ENCODE measurements at places on chromosomes 6 and 20.

GRCh38 chr20:47795214-47795907 lies 10.1 kb upstream of the SULF2 start:
- DNase-seq: no peak

- DNase-seq: no peak
Measured at GRCh38 chr20:1300083-1300840, 28.7 kb downstream of the SDCBP2 start.

DNA sequence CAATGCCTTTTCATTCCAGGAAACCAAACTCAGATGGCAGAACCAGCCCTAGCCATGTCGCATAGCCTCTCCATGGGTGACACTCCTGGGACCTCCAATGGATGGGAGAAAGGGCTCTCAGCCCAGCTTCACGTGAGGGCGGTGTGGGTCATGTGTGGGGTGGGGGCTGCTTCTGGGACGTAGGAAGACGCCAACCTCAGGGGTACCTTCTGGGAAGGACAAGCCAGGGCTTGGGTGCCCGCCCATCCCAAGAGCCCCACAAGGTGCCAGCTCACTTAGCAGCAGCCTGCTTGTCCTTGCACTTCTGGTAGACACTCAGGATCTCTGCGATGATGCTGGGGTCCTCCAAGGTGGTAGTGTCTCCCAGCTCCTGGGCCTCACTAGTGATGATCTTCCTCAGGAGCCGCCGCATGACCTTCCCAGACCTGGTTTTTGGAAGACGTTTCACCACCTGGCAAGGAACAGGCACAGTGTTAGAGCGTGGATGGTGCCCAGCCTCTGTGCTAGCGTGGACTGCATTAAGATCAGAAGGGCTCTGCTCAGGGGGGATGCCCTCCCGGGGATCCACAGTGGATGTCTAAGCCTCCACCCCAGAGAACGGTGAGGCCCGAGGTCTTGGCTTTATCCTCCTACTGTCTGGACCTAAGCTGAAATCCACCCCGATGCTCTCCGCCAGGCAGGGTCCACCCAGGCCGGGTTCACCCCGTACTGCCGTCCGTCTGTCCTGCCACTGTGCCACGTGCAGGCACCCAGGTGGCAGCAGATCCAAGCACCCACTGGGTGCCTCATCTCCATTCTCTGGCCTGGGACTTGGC lies 15.1 kb upstream of the APMAP start:
- DNase-seq: no peak

DNA sequence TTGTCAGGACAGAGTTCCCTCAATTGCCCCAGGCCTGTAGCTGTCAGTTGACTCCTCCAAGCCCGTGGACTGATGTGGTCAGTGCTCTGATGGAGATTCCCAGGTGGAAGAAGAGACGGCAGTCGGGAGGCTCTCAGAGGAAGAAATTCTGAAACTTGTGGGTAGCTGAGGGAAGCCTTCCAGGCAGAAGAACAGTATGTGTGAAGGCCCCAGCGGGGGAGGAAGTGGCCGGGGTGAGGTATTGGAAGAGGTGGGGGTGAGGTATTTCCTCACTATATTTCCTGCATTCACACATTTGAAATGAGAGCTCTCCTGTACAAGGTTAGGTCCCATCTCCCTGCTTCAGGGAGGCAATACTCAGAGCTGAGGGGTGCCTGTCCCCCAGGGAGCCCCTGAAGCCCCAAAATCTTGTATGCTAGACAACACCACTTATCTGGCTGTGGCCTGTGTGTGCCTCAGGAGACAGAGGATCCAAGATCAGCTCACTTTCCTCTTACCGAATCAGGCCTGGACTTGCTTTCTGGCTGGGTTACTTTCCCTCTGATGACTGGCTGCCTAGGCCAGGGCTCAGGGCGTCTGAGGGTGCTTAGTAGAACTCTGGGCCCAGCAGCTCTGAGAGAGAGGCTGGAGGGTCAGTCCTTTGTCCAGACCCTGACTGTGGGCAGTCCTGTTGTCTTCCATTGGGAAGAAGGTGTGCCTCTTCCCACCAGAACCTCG lies 49.3 kb upstream of the MYL9 start:
- DNase-seq: no peak

- no peak for DNase-seq
Measured at GRCh38 chr6:135087803-135088202, 33.2 kb upstream of the HBS1L start.

DNA sequence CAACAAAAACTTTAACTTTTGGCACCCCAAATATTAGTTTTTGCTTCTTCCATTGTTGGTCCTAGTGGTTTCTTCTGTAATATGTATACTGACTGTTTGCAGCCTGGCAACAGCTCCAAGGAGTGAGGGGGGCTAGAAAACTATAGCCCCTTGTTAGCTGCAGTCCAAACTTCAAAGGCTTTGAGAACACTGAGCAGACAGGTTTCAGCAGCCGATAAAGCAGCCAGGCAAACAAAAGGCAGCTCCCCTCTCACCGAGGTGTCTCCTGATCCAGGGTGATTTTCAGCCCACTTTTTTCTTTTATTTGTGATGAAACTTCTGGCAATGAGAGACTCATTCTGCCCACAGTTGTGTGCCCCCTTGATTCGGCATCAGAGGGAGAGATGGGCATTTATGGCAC lies 80.7 kb downstream of the OLIG3 start:
- DNase-seq: no peak

DNA sequence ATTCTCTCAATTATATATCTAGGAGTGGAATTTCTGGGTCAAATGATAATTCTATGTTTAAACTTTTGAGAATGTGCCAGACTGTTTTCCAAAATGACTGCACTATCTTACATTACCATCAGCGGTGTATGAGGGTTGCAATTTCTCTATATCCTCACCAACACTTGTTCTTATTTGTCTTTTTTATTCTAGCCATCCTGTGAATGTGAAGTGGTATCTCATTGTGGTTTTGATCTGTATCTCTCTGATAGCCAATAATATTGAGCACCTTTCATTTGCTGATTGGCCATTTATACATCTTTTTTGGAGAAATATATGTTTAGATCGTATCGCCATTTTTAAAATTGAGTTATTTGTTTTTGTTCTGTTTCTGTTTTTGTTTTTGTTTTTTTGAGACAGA lies 32.3 kb downstream of the C20orf203 start:
- DNase-seq: no peak

- no peak for DNase-seq
Measured at GRCh38 chr6:56729719-56730118, 87.0 kb upstream of the DST start.

- no peak for DNase-seq
Measured at GRCh38 chr6:163731215-163732013, 316.9 kb downstream of the QKI start.

DNA sequence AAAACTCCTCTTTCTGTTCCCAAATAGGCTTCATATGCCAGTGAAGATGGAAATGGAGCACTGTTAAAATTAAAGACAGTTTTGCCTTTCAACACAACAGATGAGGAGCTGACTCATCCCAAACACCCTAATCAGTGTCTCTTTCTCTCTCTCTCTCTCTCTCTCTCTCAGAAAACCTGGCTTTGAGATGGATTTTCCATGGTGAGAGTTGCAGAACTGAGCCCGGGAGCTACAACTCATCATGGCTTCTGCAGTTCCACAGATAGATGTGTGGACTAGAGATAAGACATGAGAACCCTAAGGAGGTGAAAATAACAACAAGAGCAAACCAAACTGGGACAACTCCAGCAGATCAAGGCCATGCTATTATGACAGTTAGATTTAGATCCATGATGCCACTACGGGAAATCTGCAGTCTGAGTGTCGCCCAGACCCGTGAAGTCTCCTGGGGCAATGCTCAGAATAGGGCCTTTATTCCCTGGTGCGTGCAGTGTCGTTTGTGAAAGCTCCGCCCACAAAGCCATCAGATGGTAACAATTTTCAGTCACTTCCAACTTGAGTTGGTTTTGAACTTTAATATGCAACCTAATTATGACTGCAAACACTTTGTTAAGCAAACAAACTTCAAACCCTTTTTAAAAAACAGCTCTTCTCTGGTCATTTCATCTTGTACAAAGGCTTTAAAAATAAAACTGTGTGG lies 338.2 kb upstream of the PREP start:
- no peak for DNase-seq

DNA sequence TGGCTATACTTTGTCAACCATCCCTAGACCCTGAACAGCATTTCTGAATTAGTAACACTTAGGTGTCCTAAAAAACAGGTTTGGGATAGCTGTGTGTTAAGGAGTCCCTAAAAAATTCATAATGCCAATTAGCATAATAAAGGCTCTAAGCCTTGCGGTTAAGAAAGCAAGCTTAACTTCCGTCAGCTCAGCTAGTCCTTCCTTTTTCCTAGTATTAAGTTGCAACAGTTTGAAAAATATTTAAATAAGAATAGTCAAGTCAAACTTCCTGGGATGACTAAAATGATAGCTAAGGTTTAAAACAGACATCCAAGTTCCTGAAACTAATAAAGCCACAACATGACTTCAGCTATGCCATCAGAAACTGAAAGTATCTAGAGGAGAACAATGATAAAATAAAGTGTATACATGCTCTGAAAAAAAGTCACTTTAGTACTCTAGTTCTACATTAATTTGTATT lies 3.5 kb downstream of the AKIRIN2 start:
- DNase-seq: no peak

DNA sequence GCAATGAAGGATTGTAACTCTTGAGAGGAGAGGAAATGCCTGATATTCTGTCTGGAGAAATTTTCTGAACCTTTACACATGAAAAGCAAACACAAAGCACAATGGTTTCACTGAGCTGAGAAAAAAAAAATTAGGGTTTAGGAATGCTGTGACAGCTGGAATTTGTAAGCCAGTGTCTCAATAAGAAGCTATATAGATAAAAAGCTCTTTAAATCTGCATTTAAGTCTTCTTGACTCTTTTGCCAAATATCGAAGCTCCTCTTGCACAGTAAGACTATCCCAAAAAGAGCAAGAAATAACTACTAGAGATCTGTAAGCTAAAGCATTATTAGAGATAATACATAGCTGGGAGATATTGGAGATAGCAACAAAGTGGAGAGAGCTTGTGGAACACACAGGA lies 1334.0 kb upstream of the CITED2 start:
- no peak for DNase-seq

GRCh38 chr20:47605673-47606413 lies 104.2 kb downstream of the NCOA3 start:
- no peak for DNase-seq

Measured in cerebellar nuclear complex (tissue), 1 donor.